Mucosa of descending colon (tissue), 3 donors: ENCODE measurements at places on chromosomes 11 and 22. TPM values are rescaled to one million over a fixed set of nuclear protein-coding genes. Genes with fewer than 3 reads are reported as not detected.
A peak's percentile ranks its signal among the peaks of the same experiment; 100 is the strongest.

The CRYBB3 gene
- 0.82 TPM for total RNA-seq

The PACS1 gene
- 14.4 TPM for total RNA-seq

DNA sequence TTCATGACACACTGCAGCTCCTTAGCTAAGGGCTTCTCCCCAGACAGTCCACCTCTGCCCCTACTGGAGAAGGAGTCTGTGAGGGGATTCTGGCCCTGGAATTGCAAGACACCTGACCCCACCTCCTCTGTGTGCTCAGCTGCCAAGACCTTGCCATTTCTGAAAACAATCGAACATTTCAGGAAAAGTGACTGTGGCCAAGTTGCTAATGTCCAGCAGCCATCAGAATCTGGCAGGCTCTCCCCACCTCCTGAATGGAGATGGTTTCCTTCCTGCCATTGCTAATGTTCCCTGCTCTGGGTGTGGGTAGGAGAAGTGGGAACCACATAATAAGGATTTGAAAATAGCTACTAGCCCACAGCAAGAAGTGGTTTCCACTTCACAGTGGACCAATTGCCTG is 127.2 kb upstream of the ALX4 start:
- DNase-seq: no peak

- DNase-seq: no peak
Measured at GRCh38 chr11:69252490-69252837, 41.5 kb upstream of the MYEOV start.

The DDI1 gene
- total RNA-seq: not detected

GRCh38 chr22:44363013-44363979 is 50.5 kb upstream of the SHISAL1 start:
- peak; percentile 71 for DNase-seq
